Temporal lobe (tissue), 4 donors: ENCODE measurements at places on chromosomes 1 and 21. TPM values are rescaled to one million over a fixed set of nuclear protein-coding genes. Genes with fewer than 3 reads are reported as not detected.

The HCRTR1 gene
- 3.2 TPM for total RNA-seq

The TTC22 gene
- 0.49 TPM for total RNA-seq

The PSRC1 gene
- total RNA-seq = 6.9 TPM

The ARHGEF11 gene
- 28.8 TPM for total RNA-seq

The CR1L gene
- not detected for total RNA-seq

The F11R gene
- total RNA-seq = 6.6 TPM

The CTXND2 gene
- not detected for total RNA-seq

The MEX3A gene
- 44.0 TPM for total RNA-seq

The PSEN2 gene
- total RNA-seq = 20.4 TPM

The PEF1 gene
- 32.0 TPM for total RNA-seq

The AQP10 gene
- not detected for total RNA-seq

The MX1 gene
- total RNA-seq = 3.9 TPM

The CNR2 gene
- total RNA-seq = under 0.01 TPM

The SMCP gene
- not detected for total RNA-seq

The SH2D2A gene
- total RNA-seq = 0.25 TPM

The KRTAP12-2 gene
- total RNA-seq = not detected

The FCRL4 gene
- not detected for total RNA-seq

The CNN3 gene
- 123 TPM for total RNA-seq

The TMPRSS3 gene
- total RNA-seq = not detected

The S100A1 gene
- total RNA-seq = 2.2 TPM

The LRP8 gene
- 77.2 TPM for total RNA-seq

The SLC1A7 gene
- total RNA-seq = not detected

The CRYZ gene
- 5.4 TPM for total RNA-seq

The POGK gene
- 48.9 TPM for total RNA-seq

The CELSR2 gene
- 46.5 TPM for total RNA-seq

The APOBEC4 gene
- total RNA-seq = not detected

The ATP1A4 gene
- under 0.01 TPM for total RNA-seq

The RGS1 gene
- total RNA-seq = 12.5 TPM

The FAM177B gene
- not detected for total RNA-seq

The ADIPOR1 gene
- total RNA-seq = 28.0 TPM

The HSPA6 gene
- 3.4 TPM for total RNA-seq

The HAO2 gene
- not detected for total RNA-seq

The FCRL5 gene
- not detected for total RNA-seq

The NBPF15 gene
- total RNA-seq = 26.8 TPM

The GSTM1 gene
- not detected for total RNA-seq

The CSRP1 gene
- total RNA-seq = 23.1 TPM

The SH2D5 gene
- 0.49 TPM for total RNA-seq

The ELAPOR1 gene
- total RNA-seq = 15.0 TPM

The BSND gene
- total RNA-seq = not detected

The TFAP2E gene
- total RNA-seq = 0.74 TPM

The GPATCH3 gene
- total RNA-seq = 9.3 TPM

The C1QA gene
- 3.2 TPM for total RNA-seq

The DEDD gene
- total RNA-seq = 20.2 TPM

The GNAT2 gene
- not detected for total RNA-seq

The HPCA gene
- 42.0 TPM for total RNA-seq

The LYST gene
- total RNA-seq = 67.9 TPM

The PCP4 gene
- 5.2 TPM for total RNA-seq

The PROK1 gene
- under 0.01 TPM for total RNA-seq

The RGSL1 gene
- total RNA-seq = not detected

The PKN2 gene
- 64.9 TPM for total RNA-seq

The GJB4 gene
- total RNA-seq = not detected

The MAN1C1 gene
- 6.9 TPM for total RNA-seq

The MYOG gene
- not detected for total RNA-seq

The LINGO4 gene
- total RNA-seq = not detected

The NTMT2 gene
- total RNA-seq = 0.49 TPM

The PALMD gene
- 41.8 TPM for total RNA-seq
